Bone marrow (tissue), 2 donors: ENCODE measurements at places on chromosomes 13 and 19.

GRCh38 chr19:2361246-2362045 lies 1.4 kb downstream of the TMPRSS9 start:
- no peak for DNase-seq

- no peak for DNase-seq
These were observed 1227.9 kb upstream of the SPRY2 start for GRCh38 chr13:81568824-81569223.

- no peak for DNase-seq
These were observed 4.5 kb upstream of the TIMM44 start for GRCh38 chr19:7947939-7948338.

DNA sequence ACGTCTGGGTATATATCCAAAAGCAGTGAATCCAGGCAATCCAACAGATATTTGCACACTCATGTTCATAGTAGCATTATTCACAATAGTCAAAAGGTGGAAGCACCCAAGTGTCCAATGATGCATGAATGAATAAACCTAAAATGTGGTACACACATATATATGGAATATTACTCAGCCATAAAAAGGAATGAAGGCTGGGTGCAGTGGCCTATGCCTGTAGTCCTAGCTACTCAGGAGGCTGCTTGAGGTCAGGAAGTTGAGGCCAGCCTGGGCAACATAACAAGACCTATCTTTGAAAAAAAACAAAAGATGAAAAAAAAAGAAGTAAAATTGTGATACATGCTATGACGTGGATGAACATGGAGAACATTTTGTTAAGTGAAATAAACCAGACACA lies 10.4 kb upstream of the USP12 start:
- DNase-seq: no peak

GRCh38 chr13:83733293-83733692 lies 149.0 kb downstream of the SLITRK1 start:
- DNase-seq: no peak

DNA sequence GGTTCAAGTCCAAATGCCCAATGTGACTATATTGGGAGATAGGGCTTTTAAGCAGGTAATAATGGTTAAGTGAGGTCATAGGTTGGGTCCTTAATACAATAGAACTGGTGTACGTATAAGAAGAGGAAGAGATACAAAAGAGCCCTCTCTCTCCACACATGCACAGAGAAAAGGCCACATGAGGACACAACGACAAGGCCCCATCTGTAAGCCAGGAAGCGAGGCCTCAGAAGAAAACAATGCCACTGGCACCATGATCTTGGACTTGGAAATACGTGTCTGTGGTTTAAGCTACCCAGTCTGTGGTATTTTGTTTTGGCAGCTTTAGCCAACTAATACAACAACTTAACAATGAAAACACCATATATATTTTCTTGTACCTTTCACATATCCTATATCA lies 23.4 kb upstream of the RFC3 start:
- no peak for DNase-seq

- no peak for DNase-seq
These were observed 54.5 kb downstream of the USP12 start for GRCh38 chr13:27117158-27117557.

GRCh38 chr19:39738814-39739213 lies 985 bp upstream of the CLC start:
- no peak for DNase-seq

- no peak for DNase-seq
These were observed 38.6 kb downstream of the WDR87 start for GRCh38 chr19:37867831-37868230.

DNA sequence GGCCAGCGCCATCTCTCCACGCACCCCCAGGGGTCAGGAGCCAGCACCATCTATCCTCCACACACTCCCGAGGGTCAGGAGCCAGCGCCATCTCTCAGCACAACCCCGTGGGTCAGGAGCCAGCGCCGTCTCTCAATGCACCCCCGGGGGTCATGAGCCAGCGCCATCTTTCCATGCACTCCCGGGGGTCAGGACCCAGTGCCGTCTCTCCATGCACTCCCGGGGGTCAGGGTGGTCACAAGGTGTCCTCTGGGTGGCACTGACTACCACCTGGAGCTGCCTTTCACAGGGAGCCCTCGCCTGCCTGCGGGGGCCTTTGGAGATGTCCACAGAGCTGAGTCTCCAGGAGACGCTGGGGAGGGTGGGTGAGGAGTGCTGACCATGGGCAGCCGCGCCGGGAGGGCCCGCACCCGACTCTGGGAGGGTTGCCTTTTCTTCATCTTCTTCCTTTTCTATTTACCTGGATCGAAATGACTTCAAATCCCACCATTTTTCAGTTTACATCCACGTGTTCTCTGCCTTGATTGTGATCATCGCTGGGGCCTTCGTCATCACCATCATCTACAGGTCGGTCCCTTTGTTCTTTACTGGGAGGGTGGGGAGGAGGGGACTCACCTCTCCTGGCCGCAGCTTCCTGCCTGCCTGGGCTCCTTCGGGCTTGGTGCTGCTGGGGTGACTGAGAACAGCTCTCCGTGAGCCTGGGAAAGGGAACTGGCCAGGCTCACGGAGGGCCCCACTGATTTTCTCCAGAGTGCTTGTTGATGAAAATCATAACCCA lies 19.1 kb downstream of the TEX29 start:
- no peak for DNase-seq

DNA sequence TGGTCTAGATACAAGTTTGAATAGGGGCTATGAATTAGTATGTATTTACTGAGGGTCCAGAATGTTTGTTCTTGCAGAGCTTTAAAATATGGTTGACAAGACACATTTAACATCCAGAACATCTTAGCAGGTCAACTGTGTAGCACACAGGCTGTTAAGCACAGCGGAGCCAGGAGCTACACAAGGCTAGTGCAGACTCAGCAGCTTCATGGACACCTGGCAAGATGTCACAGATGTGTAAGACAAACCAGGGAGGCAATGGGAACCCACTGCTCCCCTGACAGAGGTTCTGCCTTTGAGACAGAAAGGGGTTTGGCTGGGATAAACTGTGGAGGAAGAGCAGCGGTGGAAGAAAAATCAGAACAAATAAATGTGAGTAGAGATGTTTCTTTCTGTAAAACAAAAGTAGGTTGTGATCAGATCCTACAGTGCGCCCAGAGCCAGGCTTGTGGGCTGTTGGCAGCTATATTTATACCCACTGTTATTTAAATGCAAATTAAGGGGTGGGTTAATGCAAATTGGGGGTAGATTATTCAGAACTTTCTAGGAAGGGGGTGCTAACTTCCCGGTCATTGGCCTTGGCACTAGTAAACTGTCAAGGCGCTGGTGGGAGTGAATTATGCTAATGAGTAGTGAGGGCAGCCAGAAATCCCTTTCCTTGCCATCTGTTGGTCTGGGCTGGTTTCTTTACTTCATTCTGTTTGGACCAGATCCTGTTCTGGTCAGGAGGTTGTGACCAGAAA lies 33.0 kb downstream of the MIPEP start:
- no peak for DNase-seq

GRCh38 chr19:23075031-23075733 lies 41.6 kb upstream of the ZNF730 start:
- peak; percentile 37 for DNase-seq

GRCh38 chr13:44812818-44813217 lies 176.5 kb downstream of the NUFIP1 start:
- DNase-seq: no peak

- no peak for DNase-seq
These were observed 167.6 kb upstream of the KLHL1 start for GRCh38 chr13:70275841-70276240.

DNA sequence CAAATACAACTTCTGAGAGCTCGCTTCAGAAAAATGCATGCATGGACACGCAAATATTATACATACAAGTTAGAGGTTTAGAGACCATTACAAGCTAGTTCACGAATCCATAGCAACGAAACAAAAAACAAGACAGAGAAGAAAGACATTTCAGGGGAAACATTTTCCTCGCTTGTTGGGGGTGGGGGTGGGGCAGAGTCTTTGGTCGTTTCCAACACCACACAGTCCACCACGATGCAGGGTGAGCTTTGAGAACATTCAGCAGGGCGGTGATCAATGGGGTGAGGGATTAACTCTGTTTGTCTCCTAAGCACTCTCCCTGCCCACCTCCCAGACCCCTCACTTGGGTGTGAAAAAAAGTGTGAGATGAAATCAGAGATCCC lies 651 bp downstream of the OXGR1 start:
- DNase-seq: no peak

DNA sequence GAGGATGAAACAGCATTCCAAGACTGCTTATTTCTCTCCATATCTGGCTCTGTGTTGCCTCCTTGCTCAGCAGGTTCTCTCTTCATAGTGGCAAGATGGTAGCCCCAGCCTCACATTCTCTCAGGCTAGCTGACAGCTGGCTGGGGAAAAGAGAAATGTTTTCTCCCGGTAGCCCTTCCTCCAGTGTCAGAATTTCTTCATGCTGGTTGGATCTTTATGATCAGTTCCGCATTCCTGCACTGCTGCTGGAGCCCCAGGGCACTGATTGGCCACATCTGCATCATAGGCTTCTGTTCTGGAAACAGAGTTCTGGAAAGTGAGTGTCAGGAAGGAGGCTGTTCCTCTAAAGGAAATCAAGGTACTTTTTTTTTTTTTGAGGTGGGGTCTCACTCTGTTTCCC lies 24.6 kb downstream of the POP4 start:
- DNase-seq: no peak

DNA sequence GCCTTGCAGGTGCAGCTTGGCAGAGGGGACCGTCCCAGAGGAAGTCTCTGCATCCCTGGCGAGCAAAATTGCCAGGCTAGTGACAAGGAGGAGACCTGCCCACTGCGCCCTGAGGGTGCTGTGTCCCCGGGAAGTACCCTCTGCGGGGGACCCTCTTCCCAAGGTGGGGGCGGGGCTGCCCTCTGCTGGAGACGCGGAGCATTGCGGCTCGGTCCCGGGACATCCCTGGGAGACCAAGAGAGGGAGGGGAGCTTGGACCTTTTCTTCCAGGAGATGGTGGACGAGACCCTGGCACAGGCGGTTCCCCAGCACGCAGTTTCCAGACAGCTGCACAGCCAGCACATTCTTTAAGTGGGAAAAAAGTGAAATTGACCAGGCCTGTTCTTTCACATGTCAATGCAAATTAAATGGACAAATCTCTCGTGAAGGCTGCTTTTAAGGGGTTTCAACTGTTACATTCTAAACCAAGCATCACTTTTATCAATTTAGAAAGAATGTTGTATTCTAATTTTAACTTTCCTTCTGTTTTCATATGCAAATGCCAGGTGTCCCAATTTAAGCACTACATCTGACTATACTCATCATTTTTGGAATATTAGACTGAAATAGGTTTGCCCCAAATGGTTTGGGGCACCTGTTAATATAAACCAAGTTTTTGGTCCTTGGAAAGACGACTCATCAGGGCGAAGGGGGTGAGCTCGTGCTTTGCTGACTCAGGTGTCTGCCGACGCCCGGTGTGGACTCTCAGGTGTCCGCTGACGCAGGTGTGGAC lies 60.7 kb downstream of the MCF2L start:
- no peak for DNase-seq

- peak; percentile 24 for DNase-seq
These were observed 1.1 kb downstream of the FOXO1 start for GRCh38 chr13:40665126-40666044.

GRCh38 chr19:43465468-43466120 lies at the start of gene LYPD3:
Gene LYPD3 (minus strand): TSS chr19:43465608. CDS start chr19:43465571, 37 bp downstream.
- DNase-seq: peak; percentile 7
